ENCODE measurements at places on chromosomes 16 and 17.

DNA sequence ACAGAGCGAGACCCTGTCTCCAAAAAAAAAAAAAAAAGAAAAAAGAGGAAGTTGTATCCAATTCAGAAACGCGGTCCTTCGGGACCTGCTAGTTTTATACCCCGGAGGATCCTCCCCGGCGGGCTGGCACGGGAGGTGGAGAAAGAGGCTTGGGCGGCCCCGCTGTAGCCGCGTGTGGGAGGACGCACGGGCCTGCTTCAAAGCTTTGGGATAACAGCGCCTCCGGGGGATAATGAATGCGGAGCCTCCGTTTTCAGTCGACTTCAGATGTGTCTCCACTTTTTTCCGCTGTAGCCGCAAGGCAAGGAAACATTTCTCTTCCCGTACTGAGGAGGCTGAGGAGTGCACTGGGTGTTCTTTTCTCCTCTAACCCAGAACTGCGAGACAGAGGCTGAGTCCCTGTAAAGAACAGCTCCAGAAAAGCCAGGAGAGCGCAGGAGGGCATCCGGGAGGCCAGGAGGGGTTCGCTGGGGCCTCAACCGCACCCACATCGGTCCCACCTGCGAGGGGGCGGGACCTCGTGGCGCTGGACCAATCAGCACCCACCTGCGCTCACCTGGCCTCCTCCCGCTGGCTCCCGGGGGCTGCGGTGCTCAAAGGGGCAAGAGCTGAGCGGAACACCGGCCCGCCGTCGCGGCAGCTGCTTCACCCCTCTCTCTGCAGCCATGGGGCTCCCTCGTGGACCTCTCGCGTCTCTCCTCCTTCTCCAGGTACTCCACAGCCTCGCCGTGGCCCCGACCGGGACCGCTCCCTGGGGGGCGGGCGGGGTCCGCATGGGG lies at the start of gene CDH3:
TSS of gene CDH3 (plus strand) at position 596 of the 779 bp plus-strand sequence. CDS start at position 666, 70 bp downstream.
- peak; percentile 6 for DNase-seq

GRCh38 chr16:59180083-59180476 lies 446.0 kb upstream of the GOT2 start:
- no peak for DNase-seq

- peak; percentile 44 for DNase-seq
Measured at GRCh38 chr17:45261577-45262515, at the start of gene SPATA32. Gene SPATA32, minus strand, starts transcription at chr17:45262094. Its CDS starts 78 bp downstream, at chr17:45262016.

DNA sequence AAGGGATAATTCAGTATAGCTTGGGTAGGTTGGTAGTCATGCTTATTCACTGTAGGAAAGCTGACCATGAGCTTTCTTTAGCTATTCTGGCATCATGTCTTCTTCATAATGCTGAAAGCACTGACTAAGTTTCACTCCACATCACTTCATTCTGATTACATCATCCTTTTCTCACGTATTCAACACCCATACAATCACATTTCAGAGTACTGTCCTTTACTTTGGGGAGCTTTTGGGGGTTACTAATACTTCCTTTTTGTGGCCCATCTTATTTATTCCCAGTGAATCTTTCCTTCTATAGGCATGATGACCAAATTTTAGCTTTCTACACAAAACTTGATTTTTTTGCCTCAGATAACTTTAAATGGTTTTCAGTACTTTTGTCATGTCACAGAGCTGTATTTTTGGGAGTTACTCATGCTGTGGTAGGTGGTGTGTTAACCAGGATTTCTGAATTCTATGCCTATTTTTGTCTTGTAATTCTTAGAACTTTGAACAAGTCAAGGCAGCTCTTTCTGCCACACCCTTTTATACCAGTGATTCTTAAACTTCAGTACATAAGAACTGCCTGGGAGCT lies 23.5 kb downstream of the TADA2A start:
- no peak for DNase-seq

DNA sequence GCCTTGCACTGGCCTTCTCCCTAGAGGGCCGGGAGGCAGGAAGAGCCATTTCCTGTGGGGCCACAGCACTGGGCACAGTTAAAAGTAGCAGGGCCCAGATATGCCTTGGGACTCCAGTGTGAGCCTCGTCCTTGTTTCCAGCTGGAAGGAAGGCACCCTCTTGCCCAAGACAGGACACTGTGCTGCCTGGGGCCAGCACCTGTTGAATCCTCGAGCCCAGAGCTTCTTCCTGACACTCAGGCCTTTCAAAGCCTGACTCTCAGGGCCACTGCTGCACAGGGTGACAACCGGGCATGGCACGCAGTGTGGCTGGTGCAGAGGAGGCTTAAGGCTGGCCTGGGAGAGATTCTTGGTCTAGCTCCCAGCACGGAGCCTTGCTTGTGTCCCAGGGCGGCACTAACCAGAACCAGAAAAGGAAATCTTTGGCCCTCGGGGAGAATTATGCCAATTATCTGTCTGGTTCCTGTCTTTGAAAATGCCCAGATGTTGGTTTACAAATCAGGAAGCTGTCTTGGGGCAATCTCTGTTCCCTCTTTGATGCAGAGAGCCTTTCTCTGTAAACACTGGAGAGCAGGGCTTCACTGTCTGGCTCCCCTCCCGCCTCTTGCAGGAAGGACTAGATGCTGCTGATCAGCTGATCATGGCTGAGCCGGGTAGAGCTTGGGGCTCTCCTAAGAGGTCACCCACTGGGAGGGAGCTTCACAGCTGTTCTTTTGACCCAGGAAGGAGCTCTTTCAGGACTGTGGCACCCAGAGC lies 11.1 kb downstream of the LDHD start:
- DNase-seq, result no peak

DNA sequence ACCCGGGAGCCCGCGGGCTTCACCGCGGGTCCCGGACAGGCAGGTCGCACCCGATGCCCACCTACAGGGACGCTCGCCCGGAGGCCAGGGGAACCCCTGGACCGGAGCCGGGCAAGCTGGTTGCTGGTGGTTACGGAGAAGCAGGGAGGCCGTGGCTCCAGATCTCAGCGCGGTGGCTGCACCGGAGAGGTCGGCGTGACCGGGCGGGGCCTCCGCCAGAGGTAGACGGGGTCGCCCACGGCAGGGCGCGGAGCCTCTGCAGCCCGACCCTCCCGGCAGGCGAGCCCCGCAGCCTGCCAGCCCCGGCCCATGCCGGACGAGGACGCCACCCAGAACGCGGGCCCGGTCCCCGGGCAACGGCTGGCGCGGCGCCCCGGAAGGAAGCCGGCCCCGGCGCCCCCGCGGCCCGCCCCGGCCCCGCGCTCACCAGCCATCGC lies 341 bp downstream of the PCYT2 start:
- DNase-seq, result no peak

GRCh38 chr17:9658593-9659211 lies 13.4 kb downstream of the USP43 start:
- no peak for DNase-seq

- DNase-seq, result no peak
Measured at GRCh38 chr17:34434052-34434451, 71.0 kb upstream of the CCL1 start.

- no peak for DNase-seq
Measured at GRCh38 chr17:13004336-13004735, 13.5 kb downstream of the ELAC2 start.

- DNase-seq, result peak; percentile 57
Measured at GRCh38 chr17:44331249-44331760, 6.7 kb upstream of the SLC25A39 start.

DNA sequence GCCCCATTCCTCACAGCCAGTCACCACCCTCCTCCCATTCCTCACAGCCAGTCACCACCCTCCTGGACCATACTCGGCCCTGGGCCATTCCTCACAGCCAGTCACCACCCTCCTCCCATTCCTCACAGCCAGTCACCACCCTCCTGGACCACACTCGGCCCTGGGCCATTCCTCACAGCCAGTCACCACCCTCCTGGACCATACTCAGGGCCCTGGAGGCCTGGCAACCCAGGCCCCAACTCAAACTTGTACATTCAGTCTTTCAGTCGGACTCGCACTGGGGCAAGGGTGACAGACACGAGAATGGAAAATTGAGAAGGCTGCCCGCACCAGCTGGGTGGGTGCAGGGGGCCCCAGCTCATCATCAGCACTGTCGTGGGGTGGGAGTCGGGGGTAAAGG lies 30.4 kb upstream of the FOXK2 start:
- DNase-seq, result no peak

DNA sequence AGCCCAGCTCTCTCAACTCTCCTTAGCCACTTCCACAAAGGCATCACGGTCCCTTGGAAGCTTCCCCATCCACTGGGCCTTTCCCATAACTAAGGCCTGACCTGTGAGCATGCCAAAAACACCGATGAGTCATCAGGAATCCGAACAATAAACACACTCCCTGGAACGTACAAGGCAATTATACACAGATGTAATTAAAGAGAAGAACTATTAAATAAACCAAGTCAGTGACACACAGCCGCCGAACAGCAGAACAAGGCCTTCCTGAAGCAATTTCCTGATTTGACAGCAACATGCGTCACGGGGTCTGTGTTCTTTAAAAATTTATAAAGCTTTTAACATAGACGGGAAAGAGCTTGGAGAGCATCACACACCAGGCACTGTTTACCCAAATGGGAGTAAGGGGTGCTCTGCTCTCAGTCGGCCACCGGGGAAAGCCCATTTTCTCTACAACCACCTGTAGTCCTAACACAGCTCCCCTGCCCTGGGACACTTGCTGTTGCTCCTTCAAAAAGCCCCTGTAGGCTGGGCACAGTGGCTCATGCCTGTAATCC lies 29.4 kb downstream of the COG7 start:
- DNase-seq, result no peak

- DNase-seq, result no peak
Measured at GRCh38 chr17:47857551-47858455, 6.8 kb upstream of the SP6 start.

DNA sequence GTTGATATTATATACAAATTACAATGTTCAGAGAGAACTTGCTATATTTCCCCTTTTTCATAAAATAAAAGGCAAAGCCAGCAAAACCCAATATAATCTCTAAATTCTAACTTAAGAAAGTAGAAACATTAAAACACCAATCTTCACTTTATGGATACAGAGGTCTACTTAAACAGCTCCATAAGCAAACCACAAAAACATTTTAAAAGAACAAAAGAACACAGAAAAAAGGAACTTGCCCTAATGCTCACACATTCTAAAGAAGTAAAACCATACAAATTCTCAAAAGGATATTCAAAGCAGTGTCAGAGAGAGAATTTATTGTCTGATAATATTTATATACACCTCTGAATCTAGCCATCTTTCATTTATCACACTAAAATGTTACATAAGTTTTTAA lies 606 bp downstream of the ABCA10 start:
- DNase-seq, result no peak

GRCh38 chr17:7308625-7309433 lies 1.4 kb downstream of the EIF5A start:
- DNase-seq, result peak; percentile 87

- no peak for DNase-seq
Measured at GRCh38 chr16:23941963-23942564, 106.3 kb downstream of the PRKCB start.

DNA sequence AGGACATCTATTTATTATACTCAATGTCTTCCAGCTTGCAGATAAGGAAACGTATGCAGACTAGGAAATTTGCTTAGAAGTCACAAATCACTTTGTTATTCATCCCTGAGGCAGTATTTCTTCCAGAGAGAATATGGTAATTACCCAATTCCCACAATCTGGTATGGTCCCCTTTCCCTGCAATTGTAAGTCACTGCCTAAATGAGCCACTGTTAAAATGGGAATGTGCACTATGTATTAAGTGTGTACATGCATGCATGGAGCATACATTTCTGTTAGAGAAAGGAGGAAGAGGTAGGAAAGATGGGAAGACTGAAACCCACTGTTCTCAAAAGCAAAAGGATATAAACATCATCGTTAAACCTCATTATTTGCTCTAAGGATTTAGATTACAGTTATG lies 10.0 kb downstream of the NUFIP2 start:
- no peak for DNase-seq

DNA sequence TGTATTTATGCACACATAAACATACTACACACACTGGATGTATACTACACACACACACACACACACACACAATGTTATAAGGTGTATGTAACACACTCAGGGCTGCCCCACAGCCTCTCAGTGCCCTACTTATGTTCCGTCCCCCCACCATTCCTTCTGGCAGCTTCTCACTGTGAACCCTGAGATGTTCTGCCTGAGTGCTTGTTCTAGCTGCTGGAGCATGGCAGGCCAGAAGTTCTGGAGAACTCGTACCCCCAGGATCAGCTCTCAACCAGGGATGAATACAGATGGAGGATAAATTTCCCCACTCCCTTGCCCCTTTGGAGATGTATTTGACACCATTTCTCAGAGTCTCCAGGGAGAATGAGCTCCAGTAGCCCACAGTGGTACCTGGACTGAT lies 76.4 kb downstream of the CDH13 start:
- no peak for DNase-seq

- DNase-seq, result no peak
Measured at GRCh38 chr17:3678821-3679530, 10.4 kb downstream of the EMC6 start.

- DNase-seq, result no peak
Measured at GRCh38 chr17:82127704-82128103, 29.7 kb upstream of the FASN start.

DNA sequence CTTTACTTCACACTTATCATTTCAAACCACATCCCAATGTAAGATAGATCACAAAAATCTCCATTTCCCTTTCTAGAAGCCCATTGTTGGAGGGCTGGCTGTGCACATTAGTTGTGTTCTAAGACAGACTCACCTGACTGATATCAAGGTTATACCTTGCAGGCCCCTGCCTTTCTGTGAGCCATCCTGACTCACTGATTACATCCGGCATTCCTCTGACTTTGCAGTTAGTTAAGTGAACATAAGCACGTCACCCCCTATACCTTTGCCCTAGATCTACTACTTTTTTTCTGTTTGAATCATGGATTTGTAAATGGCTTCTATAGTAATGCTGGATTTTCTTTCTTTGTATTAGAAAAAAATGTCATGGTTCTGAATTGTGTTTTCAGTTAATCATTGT lies 78.3 kb downstream of the TANGO6 start:
- no peak for DNase-seq

DNA sequence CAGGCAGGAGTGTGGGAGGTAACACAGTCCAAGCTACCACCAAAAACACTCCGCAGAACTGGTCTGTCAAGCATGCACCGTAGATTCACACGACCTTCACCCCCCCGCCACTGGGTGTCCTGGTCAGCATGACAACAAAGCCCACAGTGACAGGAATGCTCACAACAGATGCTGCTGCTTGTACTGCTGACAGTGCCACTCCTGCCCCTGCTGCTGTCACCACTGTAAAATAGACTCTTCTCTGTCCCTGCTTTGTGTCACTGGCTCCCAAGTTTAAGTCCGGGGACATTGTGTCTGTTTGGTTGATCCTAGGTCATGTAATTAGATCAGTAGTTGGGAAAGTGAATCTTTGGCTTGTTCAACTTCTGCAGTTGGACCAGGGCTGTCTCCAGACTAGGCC lies 7.0 kb upstream of the ODF4 start:
- DNase-seq, result no peak

DNA sequence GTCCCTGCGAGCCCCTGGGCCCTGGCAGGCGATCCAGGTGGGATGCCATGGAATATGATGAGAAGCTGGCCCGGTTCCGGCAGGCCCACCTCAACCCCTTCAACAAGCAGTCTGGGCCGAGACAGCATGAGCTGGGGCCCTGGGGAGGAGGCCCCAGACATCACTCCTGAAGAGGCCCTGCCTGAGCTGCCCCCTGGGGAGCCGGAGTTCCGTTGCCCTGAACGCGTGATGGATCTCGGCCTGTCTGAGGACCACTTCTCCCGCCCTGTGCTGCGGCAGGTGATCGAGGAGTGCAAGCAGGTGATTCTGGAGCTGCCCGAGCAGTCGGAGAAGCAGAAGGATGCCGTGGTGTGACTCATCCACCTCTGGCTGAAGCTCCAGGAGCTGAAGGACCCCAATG lies 33.1 kb downstream of the CDRT15L2 start:
- DNase-seq, result no peak

Measured in activated CD4-positive, alpha-beta T cell treated with anti-CD3 and anti-CD28 coated beads, Interleukin-2, amount 50 U/mL, for 4 hours (primary cell).